Cardiac muscle cell (in vitro differentiated cells and primary cell): ENCODE measurements at places on chromosomes 1 and 21.

DNA sequence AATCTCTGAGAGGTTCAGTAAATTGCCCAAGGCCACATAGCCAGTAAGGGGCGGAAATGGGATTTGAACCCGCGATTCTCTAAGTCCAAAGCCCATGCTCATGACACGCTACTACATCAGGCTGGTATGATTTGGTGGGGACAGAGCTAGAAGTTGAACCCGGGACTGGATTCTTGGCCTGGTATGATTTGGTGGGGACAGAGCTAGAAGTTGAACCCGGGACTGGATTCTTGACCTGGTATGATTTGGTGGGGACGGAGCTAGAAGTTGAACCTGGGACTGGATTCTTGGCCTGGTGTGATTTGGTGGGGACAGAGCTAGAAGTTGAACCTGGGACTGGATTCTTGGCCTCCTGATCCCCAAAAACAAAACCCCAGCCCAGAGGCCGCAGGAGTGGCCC is 23.0 kb downstream of the EPHB2 start:
- peaks cover 14% of the 10 kb centered on the region for H3K4me1 ChIP-seq
- H3K36me3 ChIP-seq, result no peaks in the 10 kb centered on the region
- no peak overlapping the region for H3K4me3 ChIP-seq
- DNase-seq, result no peak

- no peaks in the 10 kb centered on the region for H3K36me3 ChIP-seq
- H3K4me3 ChIP-seq, result no peak overlapping the region
- H3K27me3 ChIP-seq, result no peaks in the 10 kb centered on the region
- H3K4me1 ChIP-seq, result no peaks in the 10 kb centered on the region
- DNase-seq, result peak; percentile 55
Observed at GRCh38 chr1:212671342-212672031, 28.2 kb downstream of the BATF3 start.

DNA sequence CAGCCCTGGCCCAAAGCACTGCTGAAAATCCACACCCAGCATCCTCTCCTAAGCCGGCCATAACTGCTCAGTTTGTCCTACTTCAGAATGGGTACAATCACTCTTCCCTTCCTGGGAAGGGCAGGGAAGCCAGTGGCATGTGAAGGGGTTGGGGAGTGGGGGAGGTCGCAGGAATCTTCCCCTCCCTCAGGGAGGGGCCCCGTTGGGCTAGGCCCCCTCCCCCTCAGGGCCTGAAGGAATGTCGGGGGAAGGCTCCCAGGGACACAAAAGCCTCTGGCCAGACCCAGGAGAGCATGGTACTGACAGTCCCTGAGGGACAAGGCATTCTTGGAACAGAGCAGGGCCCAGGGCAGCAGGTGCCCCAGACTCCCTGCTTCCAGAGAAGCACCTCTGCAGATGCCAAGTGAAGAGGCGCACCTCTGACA is 1.2 kb downstream of the ELOVL1 start:
- no peak for DNase-seq
- peaks cover 33% of the 10 kb centered on the region for H3K36me3 ChIP-seq
- no peak overlapping the region for H3K27ac ChIP-seq
- H3K27me3 ChIP-seq, result no peaks in the 10 kb centered on the region

- H3K4me3 ChIP-seq, result no peak overlapping the region
- DNase-seq, result no peak
- no peaks in the 10 kb centered on the region for H3K4me1 ChIP-seq
- no peak overlapping the region for H3K27ac ChIP-seq
- no peaks in the 10 kb centered on the region for H3K36me3 ChIP-seq
- peaks cover 8% of the 10 kb centered on the region for H3K27me3 ChIP-seq
Observed at GRCh38 chr1:36572142-36572715, 89.5 kb upstream of the CSF3R start.

DNA sequence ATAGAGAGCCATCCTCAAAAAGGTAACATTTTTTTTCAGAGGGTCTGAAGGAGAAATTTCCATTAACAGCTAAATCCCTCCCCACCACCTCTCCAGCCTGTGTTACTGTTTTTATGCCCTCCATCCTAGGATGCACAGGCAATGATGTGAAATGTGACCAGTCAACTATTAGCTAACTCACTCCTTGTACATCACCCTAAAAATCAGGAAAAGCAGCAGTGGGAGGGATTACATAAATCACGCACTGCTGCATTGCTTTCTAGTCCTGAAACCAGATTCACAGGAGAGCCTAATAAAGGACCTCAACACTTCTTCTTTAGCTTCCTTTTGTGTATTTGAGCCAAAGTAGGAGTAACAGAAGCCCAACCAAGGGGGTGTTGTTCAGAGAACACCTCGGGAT is 66.3 kb downstream of the LMO4 start:
- peaks cover 3% of the 10 kb centered on the region for H3K4me1 ChIP-seq
- H3K27me3 ChIP-seq, result no peaks in the 10 kb centered on the region
- no peak overlapping the region for H3K4me3 ChIP-seq
- H3K36me3 ChIP-seq, result no peaks in the 10 kb centered on the region

- H3K27me3 ChIP-seq, result no peaks in the 10 kb centered on the region
- DNase-seq, result no peak
- H3K27ac ChIP-seq, result no peak overlapping the region
- peaks cover 10% of the 10 kb centered on the region for H3K4me1 ChIP-seq
- no peak overlapping the region for H3K4me3 ChIP-seq
Observed at GRCh38 chr1:21623410-21623961, 45.7 kb downstream of the RAP1GAP start.

- H3K27me3 ChIP-seq, result peaks cover 53% of the 10 kb centered on the region
- H3K4me1 ChIP-seq, result no peaks in the 10 kb centered on the region
- H3K4me3 ChIP-seq, result no peak overlapping the region
- H3K27ac ChIP-seq, result no peak overlapping the region
Observed at GRCh38 chr1:175154629-175155472, 37.7 kb downstream of the KIAA0040 start.

- no peaks in the 10 kb centered on the region for H3K27me3 ChIP-seq
- H3K4me1 ChIP-seq, result peaks cover 13% of the 10 kb centered on the region
- H3K27ac ChIP-seq, result peak overlapping the region; percentile 71
- DNase-seq, result no peak
Observed at GRCh38 chr1:43135857-43136781, 36.0 kb downstream of the EBNA1BP2 start.

GRCh38 chr21:39546522-39546921 is 66.2 kb upstream of the B3GALT5 start:
- no peaks in the 10 kb centered on the region for H3K27me3 ChIP-seq
- no peak overlapping the region for H3K27ac ChIP-seq
- H3K4me1 ChIP-seq, result peaks cover 9% of the 10 kb centered on the region
- H3K36me3 ChIP-seq, result no peaks in the 10 kb centered on the region

- H3K4me1 ChIP-seq, result no peaks in the 10 kb centered on the region
- DNase-seq, result no peak
- H3K27me3 ChIP-seq, result no peaks in the 10 kb centered on the region
- no peak overlapping the region for H3K27ac ChIP-seq
Observed at GRCh38 chr21:30625449-30626165, 5.2 kb downstream of the KRTAP20-4 start.

DNA sequence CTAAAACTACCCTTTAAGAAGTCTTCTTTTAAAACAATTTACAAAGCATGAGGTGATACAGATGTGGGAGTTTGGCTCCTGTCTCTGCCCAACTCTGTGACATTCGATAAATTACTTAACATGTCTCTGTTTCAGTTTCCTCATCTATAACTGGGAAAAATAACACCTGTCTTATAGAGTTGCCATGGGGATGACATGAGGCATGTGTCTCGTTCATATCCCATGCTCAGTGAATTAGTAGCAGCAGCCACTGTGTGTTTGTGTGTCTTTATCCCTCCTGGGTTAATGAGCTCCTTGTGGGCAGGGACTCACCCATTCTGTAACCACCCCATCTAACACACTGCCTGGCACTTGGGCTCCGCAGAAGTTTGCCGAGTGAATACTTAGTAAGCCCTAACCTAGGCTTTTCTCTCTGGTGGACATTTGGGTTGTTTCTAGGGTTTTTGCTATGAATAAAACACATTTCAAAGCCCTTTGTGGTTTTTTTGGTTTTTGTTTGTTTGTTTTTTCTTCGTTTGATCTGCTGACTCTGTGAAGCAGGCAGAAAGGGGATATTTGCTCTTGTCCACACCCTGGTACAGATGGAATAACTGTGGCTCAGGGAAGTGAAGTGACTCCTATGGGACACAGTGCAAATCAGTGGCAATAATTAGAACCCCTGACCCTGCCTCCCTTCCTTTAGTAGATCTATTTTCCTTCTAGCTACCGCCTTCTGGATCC is 797 bp upstream of the KCNJ9 start:
- H3K36me3 ChIP-seq, result no peaks in the 10 kb centered on the region
- no peak overlapping the region for H3K4me3 ChIP-seq

DNA sequence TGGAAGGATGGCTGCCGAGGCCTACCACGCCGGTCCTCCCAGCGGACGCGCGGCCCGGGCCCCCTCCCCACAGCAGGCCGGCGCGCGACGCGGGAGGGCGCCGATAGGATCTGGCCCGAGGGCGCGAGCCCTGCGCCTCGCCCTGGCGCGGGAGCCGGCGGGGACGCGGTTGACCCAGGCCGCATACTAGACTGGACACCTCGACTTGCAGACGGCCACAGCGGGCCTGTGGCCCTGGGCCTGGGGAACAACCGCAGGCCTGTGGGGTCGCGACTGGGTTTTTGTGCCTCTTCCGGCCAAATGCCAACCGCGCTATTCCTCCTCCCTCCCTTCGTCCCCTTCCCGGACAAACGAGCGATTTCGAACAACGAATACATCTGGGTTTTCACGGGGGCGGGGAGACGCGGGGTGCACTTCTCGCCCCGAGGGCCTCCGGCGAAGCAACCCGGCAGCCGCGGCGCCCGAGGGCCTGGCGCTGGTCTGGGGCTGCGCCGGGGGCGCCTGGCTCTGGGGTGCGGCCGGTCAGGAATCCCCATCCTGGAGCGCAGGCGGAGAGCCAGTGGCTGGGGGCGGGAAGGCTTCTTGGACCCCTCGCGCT is 2.4 kb downstream of the NHLH2 start:
- DNase-seq, result no peak
- peaks cover 86% of the 10 kb centered on the region for H3K27me3 ChIP-seq
- H3K27ac ChIP-seq, result no peak overlapping the region
- no peaks in the 10 kb centered on the region for H3K36me3 ChIP-seq
- H3K4me3 ChIP-seq, result peak overlapping the region; percentile 15
- no peaks in the 10 kb centered on the region for H3K4me1 ChIP-seq

DNA sequence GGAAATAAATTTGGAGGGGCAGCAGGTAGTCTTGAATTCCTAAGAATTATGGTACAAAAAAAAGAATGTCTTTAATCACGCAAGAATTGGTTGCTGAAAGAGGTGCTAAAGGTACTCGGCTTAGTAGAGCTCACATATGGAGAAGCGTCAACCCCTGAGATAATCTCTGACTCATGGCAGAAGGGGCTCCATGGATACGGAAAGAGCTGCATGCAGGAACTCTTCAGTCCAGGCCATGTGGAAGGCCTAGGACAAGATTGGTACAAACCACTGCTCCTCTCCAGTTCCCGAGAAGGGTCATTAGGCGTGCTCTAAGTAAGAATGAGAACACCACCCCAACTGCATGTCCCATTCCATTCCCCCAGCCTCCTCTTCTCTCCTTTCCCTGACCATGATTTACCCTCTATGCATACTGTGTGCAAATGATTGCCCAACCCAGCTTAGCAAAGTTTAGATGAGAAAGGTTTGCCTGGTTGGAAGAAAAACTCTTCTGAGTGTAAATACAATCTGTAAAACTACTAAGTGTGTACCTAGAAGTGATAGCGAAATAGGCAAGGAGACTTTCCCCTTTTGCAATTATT is 10.9 kb downstream of the GJA8 start:
- no peak overlapping the region for H3K4me3 ChIP-seq
- no peak overlapping the region for H3K27ac ChIP-seq
- H3K27me3 ChIP-seq, result no peaks in the 10 kb centered on the region
- no peak for DNase-seq
- H3K36me3 ChIP-seq, result no peaks in the 10 kb centered on the region

GRCh38 chr1:150954708-150955107 is 19.9 kb downstream of the CERS2 start:
- H3K4me1 ChIP-seq, result no peaks in the 10 kb centered on the region
- H3K36me3 ChIP-seq, result peaks cover 67% of the 10 kb centered on the region
- no peak overlapping the region for H3K4me3 ChIP-seq
- no peaks in the 10 kb centered on the region for H3K27me3 ChIP-seq
- no peak for DNase-seq

DNA sequence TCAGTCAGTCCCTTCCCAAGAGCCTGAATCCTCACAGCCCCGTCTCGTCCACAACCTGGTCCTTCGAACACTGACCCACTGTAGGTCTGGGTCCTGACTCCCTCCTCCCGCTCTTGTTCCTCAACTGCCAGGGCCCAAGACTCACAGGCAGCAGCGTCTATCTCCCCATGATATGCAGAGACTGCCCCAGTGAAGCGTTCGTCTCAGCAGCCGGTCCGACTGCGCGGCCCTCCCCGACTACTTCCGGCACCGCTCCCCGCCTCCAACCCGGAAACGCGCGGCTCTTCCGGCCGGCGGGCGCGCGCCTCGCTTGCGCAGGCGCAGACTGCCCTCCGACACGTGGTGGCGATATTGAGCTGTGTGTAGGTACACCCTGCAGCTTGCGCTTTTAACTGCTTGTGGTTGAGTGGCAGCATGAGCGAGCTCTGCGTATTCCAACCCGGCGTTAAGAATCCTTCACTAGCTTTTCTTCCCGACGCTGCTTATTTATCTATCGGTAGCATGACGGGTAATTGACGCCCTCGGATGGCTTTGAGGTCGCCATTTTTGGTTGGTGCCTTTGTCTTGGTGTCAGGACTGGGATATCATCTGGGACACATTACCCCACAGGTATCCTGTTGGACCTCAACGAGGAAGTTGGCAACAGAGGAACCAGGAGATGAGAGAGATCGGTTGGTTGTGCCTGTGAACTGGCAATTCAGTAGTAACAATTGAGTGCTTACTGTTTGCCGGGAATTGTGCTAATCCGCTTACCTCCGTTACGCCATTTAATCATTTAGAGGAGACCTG is at the start of gene TAF12:
TAF12 (minus strand) TSS at position 221 of the 789 bp plus-strand sequence. CDS start 20,986 bp downstream, outside the sequence.
- peak within 1 kb of the TSS; percentile 91 for H3K27ac ChIP-seq
- H3K4me3 ChIP-seq, result peak within 1 kb of the TSS; percentile 90
- peak; percentile 97 for DNase-seq
- peaks cover 18% of the 10 kb centered on the region for H3K4me1 ChIP-seq
- no peaks in the 10 kb centered on the region for H3K36me3 ChIP-seq
- H3K27me3 ChIP-seq, result no peaks in the 10 kb centered on the region

- H3K27ac ChIP-seq, result no peak overlapping the region
- no peaks in the 10 kb centered on the region for H3K27me3 ChIP-seq
- peaks cover 8% of the 10 kb centered on the region for H3K4me1 ChIP-seq
Observed at GRCh38 chr1:14803002-14803789, 204.7 kb downstream of the KAZN start.

- H3K27me3 ChIP-seq, result no peaks in the 10 kb centered on the region
- no peaks in the 10 kb centered on the region for H3K36me3 ChIP-seq
- no peaks in the 10 kb centered on the region for H3K4me1 ChIP-seq
- no peak for DNase-seq
- no peak overlapping the region for H3K4me3 ChIP-seq
Observed at GRCh38 chr1:117834416-117834815, 95.0 kb downstream of the GDAP2 start.

- no peak for DNase-seq
- no peak overlapping the region for H3K4me3 ChIP-seq
- peaks cover 8% of the 10 kb centered on the region for H3K36me3 ChIP-seq
- no peaks in the 10 kb centered on the region for H3K27me3 ChIP-seq
- H3K4me1 ChIP-seq, result peaks cover 6% of the 10 kb centered on the region
Observed at GRCh38 chr1:112536561-112536960, 27.8 kb downstream of the WNT2B start.
